ENCODE measurements at places on chromosomes 16 and 17. TPM values are rescaled to one million over a fixed set of nuclear protein-coding genes. Genes with fewer than 3 reads are reported as not detected.

- no peak for DNase-seq
Measured at GRCh38 chr16:1194665-1195392, 30.2 kb downstream of the TPSG1 start.

- no peak for DNase-seq
Measured at GRCh38 chr16:82623241-82623640, 3.5 kb upstream of the CDH13 start.

GRCh38 chr17:70121126-70121525, 46.1 kb downstream of the KCNJ16 start:
- DNase-seq: no peak

DNA sequence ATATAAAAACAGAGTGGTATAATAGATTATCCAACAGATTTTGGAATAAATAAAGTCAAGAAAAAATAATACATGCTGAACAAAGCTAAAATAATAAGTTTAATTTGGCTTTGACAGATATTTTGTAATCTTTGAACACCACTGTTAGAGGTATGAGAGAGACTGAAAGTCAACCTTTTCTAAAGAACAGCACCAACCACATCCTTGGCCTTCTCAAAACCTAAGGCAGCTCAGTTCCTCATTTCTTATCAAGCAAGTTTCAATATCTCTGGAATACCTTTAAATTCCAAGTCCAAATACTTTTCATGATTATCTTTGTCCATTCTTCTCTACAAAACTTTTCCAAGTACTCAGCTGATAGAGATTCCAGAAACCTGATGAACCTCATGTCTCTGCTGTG, 1603.8 kb downstream of the CDH8 start:
- no peak for DNase-seq

DNA sequence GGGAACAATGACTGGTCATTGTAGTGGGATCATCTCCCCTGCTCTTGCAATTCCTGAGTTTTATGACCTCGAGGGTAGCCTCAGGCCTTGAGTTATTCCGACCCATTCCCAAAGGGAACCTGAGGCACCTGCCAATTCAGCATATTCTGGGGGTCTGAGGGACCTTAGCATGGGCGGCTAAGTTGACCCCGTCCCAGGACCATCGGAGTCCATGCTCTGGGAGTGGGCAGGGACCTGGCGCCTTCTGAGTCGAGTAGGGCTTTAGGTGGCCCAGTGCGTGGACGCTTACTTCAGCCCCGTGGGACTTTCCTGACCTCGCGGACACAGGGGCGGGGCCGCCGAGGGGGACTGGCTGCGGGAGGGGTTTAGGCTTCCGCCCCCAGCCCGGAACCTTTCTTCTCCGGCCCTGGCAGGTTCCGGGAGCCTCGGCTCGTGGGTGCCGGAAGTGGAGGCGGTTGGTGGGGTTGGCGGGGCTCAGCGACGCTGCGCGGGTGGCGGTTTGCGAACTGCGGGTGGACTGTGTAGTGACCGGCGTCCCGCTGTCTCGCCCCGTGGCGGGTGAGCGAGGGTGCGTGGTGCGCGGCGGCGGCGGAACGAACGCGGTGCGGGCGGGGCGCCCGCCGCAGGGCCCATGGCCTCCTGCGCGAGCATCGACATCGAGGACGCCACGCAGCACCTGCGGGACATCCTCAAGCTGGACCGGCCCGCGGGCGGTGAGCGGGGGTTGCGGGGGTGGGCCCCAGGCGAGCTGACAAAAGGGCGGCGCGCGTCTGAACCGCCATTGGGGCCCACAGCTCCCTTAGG, at the start of gene EDC4:
TSS of gene EDC4 (plus strand) at position 422 of the 804 bp plus-strand sequence. CDS start at position 632, 210 bp downstream.
- DNase-seq: no peak

GRCh38 chr17:574061-574460, 140.6 kb downstream of the VPS53 start:
- no peak for DNase-seq

DNA sequence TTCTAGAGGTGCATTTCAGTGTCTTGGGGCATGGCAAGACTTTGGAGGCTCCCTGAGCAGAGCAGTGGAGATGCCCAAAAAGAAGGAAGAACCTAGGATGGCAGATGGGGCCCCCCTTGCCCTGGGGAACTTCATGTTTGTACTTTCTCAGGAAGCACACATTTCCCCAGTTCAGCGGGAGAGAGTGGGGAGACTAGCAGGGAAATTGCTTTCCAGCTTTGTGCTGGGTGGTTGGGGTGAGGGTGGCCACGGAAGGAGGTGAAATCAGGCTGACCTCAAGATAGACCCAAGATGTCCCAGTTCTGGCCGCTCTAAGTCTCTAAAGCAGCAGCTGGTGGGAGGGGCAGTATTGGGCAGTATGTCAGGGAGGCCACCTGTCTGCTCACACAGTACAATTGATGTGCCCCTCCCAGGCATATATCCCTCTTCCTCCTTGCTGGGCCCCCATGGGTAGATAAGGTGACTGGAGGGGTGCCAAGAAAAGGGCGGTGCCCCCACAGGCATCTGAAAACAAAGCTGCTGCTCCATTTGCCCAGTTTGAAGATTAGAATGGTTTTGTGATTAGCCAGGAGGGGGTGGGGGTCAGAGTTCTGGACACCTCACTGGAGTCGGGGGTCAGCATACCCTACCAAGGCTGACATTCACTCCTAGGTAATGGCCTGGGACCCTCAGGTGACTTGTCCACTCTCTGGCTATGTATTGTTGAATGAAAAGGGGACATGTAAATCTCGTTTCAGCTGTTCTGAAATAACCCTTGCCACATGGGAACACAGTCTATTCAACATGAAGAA, 17.1 kb upstream of the NAGLU start:
- no peak for DNase-seq

DNA sequence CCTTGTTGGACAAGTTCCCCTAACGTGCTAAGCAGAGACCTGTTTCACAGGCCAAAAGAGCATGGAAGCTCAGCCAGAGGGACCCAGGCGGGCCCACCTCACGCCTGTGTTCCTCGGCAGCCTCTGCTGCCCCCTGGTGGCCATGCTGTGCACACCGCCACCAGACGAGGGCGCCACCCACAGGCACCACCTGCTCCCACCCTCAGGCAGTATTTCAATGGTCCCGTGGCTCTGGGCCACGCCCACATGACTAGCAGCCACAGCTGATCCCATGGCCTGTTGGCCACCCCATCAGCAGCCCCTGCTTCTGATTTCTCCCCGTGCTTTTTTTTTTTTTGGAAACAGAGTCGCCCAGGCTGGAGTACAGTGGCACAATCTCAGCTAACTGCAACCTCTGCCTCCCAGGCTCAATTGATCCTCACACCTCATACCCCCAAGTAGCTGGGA, 18.9 kb downstream of the MPG start:
- no peak for DNase-seq

- DNase-seq: peak; percentile 97
Measured at GRCh38 chr17:80892900-80893603, 98.6 kb upstream of the CHMP6 start.

DNA sequence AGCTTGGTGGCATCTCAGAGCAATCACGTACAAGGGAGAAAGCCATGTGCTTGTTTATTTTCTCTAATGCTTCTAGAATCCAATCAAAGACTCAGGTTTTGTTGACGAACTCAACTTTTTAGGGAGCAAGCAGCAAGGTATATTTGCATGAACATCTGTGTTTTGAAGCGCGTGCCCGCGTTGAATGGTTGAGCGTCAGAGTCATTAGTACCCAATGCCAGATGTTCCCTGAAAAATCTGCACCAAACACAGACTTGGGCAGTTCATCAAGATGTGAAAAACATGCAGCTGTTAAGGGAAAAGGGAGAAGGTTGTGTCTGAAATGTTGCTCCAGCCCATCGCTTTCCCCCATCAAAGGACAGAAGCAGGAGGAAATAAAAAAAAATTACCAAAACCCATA, 170.4 kb downstream of the SNX29 start:
- no peak for DNase-seq

CRYBA1 gene
- polyA plus RNA-seq: not detected

KRT32 gene
- 0.03 TPM for polyA plus RNA-seq

MPO gene
- not detected for polyA plus RNA-seq

ZP2 gene
- not detected for polyA plus RNA-seq

XAF1 gene
- 10.6 TPM for polyA plus RNA-seq

KRTAP4-5 gene
- polyA plus RNA-seq: not detected

ZNF423 gene
- 0.02 TPM for polyA plus RNA-seq

Measured in keratinocyte (primary cell).